ENCODE measurements at places on chromosomes 13 and 19.

DNA sequence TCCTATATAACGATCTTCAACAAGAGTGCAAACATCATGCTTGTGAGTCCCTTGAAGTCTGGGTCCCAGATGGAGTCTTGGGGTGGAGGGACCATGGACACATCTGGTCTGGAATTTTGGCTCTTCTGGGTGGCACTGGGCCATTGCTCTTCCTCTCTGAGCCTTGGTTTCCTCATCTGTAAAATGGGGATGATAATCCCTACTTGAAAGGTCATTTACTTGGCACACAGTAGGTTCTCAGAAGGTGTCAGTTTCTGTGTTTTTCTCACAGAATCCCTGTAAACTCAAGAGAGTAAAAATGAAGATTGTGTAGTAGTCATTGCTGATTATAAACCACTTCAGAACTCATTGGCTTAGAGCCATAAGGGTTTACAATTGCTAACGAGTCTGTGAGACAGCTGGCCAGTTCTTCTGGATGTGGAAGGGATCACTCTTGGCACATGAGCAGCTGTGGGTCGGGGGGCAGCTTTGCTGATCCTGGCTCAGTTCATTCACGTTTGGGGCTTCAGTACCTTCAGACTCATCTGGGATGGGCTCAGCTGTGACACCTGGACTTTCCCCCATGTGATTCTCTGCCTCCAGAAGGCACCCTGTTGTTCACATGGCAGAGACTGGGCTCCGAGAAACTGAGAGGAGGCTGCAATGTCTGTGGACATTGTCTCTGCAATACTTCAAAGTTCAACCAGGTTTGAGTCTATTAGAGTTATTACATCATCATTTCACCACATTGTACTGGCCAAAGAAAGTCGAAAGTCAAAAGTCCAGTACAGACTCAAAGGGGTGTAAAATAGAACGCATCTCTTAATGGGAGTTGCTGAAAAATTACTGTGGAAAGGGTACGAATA is 7.8 kb downstream of the CYP4F12 start:
- no peak for DNase-seq

DNA sequence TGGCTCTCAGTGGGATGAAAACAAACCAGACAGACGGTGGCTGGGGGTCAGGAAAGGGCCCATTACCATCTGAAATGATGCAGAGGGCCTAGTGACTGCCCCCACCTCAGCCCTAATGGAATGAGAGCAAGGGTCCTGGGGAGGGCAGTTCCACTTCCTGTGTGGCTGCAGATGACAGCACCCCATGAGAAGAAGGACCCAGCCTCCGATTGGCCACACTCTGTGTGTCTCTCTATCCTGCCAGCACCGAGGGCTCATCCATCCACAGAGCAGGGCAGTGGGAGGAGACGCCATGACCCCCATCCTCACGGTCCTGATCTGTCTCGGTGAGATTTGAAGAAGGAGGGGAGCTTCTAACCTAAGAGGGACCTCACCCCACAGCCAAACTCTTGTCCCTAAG is 498 bp downstream of the LILRB1 start:
- DNase-seq, result no peak

GRCh38 chr19:15280915-15281683 is 48.9 kb upstream of the EPHX3 start:
- no peak for DNase-seq

GRCh38 chr13:33571618-33572017 is 246.3 kb upstream of the RFC3 start:
- DNase-seq, result no peak

DNA sequence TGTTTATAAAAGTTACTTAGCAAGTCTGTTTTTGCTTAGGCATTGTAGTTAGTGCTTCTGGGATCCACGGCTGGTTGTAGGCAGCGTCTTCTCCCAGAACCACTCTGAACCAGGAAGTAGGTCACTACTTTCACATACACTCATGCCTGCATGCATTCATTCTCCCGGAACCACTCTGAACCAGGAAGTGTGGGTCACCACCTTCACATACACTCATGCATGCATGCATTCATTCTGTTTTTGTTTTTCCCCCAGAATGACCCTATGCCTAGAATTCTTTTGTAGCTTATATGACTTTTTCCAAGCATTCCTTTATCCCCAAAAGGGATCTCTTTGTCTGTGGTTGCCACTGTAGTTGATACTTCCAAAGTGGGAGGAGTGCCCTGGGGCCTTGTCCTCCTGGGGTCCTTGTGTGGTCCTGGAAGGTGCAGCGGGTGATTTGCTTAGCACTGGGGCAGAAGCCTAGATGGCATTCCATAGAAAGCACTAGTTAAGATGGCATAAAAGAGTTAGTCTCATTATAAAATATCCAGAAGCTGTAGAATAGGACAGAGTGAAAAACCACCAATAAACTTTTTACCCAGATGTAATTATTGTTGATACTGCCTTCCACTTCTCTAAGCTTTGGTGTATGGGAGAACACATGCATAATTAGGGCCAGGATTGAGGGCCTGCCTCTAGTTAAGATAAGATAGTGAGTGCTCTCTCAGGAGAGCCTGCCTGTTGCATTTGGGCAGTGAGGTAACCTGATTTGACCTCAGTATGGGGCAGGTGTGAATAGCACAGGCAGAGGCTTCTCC is 68.6 kb upstream of the TEX29 start:
- no peak for DNase-seq

DNA sequence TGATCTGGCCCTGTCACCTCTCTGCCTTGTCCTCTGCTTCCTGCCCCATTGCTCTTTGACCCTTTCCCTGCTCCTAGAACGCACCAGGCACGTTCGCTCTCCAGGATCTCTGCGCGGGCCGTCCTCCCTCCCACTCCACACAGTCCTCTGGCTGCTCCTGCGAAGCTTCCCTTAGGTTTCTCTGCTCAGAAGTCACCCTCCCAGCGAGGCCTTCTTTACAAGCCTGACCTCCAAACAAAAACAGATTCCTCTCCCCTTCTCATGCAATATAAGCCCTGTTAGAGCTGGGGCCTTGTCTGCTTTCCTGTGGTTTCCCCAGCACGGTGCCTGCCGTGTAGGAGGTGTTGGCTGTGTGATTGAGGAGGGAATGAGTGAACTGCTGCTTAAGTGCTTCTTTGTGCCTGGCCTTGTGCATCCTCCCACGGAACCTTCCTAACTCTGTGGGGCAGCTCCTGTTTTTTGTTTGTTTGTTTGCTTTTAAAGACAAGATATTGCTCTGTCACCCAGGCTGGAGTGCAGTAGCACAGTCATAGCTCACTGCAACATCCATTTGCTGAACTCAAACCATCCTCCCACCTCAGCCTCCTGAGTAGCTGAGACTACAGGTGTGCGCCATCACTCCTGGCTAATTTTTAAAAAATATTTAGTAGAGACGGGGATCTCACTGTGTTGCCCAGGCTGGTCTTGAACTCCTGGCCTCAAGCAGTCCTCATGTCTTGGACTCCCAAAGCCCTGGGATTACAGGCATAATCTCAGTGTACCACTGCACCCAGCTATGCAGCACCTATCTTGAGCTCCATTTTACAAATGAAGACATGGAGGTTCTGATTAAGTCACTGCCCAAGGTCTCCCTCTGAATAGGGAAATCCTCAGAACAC is 82.0 kb downstream of the SIPA1L3 start:
- DNase-seq, result no peak

- DNase-seq, result no peak
These were observed 104.7 kb downstream of the DCLK1 start for GRCh38 chr13:36026531-36026930.

DNA sequence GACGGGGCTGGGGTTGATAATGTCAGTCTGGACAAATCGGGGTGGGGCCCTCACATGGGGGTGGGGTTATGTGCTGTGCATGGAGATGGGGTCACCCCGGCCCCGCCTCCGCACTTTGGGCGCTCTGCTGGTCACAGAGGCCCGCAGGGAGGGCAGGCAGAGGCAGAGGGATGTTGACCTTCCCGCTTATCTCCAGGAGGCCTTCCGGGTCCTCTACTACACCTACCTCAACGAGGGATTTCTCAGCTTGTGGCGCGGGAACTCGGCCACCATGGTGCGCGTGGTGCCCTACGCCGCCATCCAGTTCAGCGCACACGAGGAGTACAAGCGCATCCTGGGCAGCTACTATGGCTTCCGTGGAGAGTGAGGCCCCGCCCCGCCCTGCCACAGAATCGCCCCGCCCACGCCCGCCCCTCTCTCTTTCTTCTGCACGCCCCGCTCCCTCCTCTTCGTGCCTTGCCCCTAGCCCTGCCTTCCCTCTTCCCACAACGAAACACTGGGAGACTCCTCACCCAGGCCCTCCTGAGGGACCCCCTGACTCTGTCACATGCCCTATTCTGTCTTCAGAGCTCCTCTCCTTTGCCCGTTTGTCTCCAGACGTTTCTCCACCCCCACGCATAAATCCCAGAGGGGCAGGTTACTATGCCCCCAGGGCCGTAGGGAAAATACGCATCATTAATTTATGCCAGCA is 32.8 kb downstream of the TMEM161A start:
- DNase-seq, result no peak

GRCh38 chr19:47161876-47162489 is 31.3 kb downstream of the SAE1 start:
- no peak for DNase-seq

DNA sequence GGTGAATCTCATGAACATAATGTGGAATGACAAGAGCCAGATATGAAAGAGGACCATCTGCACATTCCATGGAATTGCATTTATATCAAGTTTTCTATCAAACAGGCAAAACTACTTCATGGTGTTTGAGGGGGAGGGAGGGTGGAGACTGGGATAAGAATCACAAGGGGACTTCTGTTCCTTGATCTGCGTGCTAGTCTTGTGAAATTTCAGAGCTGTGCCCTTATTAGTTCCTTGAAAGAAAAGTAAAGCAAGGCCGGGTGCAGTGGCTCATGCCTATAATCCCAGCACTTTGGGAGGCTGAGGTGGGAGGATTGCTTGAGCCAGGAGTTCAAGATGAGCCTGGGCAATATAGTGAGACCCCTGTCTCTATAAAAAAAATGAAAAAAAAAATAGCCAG is 30.2 kb upstream of the CEBPG start:
- no peak for DNase-seq

DNA sequence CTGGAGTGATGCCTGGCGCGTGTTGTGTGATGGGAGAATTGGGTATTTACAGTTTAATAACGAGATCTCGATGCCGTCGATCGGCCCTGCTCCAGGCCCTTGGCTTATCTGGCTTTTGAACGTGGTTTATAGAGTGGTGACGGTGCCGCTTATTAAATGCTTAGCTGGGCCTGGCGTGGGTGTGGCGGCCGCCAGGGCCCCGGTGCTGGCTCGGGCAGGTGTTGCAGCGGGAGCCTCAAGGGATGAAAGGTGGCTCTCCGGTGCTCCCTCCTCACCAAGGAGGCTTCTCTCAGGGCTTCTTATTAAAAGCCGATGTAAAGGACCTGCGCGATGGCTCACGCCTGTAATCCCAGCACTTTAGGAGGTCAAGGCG is 173.8 kb downstream of the KDM4B start:
- no peak for DNase-seq

All from CD4-positive, alpha-beta T cell treated with Interleukin-17A for 1 hour (primary cell).